WTC11 (cell line): ENCODE measurements at places on chromosomes 5 and 9.

- DNase-seq, result peak; percentile 37
Measured at GRCh38 chr9:34957492-34958410, at the start of gene PHF24. TSS of gene PHF24 (plus strand) at chr9:34958285. CDS start at chr9:34971299, 13,014 bp downstream.

- DNase-seq, result no peak
Measured at GRCh38 chr5:145668714-145669113, 166.4 kb downstream of the PRELID2 start.

GRCh38 chr5:24642022-24642421 is 2.8 kb downstream of the CDH10 start:
- no peak for DNase-seq

GRCh38 chr5:131747180-131748105 is 49.4 kb downstream of the FNIP1 start:
- DNase-seq, result no peak

DNA sequence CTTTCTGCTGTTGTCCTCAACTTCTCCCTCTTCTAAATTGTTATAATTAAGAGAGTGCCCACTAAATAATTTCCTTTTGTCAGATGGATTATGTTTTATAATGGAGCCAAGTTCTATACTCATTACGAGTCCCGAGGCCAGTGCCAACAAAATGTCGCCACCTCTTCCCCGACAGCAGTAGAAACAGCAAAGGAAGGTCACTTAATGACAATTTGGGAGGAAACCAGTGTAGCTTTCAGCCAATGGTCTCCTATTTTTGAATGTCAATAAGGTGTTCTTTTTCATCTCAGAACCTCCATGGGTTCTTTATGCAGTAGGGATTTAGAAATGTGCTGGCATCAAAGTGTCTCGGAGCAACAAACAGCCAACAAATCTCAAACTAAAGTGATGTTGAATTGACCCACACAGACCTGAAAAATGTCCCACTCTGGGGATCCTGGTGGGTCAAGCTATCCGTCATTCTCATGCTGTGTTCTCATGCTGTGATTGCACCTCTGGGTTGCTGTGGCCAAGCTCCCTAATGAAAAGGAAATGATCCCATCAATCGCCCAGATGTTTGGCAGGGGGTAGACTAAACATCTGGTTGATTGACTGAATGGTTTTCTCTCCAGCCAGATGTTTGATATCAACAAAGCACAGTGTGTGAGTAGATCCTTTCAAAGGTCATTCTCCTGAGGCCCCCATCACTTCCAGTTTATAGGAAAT is 291.9 kb downstream of the DMAC1 start:
- no peak for DNase-seq

DNA sequence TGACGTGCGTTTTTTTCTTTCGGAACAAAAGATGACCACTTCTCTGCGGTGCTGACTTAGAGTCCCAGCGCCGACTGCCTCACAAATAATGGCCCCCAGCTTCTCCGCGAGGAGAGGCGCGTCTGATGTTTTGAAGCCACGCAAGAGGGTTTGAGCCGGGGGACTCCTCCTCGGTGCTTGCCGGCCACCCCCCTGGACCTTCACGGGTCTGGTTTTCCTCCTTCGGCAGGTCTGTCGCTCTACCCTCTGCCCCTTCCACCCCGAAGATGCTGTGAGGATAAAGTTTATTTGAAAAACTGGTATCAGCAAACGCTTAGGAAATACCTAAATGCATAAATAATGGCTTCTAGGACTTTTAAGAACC is 584 bp downstream of the USP20 start:
- DNase-seq, result no peak

DNA sequence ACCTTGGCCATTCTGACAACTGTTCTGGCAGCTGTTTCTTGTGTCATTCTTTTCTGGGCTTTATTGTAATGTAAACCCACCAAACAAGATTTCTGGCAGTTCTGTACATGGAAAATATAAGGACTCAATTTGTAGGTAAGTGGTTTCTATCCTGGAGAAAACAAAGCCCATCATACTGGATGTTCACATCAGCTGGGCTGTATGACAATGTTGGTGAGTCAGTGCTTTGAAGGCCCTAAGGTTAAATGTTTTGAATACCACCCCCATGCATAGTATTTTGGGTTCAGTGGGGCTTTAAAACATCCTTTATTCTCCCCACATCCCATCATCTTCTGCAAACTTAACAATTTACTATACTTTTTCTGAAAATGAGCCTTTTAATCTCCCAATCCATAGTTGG is 52.5 kb downstream of the SH3GL2 start:
- DNase-seq, result no peak

DNA sequence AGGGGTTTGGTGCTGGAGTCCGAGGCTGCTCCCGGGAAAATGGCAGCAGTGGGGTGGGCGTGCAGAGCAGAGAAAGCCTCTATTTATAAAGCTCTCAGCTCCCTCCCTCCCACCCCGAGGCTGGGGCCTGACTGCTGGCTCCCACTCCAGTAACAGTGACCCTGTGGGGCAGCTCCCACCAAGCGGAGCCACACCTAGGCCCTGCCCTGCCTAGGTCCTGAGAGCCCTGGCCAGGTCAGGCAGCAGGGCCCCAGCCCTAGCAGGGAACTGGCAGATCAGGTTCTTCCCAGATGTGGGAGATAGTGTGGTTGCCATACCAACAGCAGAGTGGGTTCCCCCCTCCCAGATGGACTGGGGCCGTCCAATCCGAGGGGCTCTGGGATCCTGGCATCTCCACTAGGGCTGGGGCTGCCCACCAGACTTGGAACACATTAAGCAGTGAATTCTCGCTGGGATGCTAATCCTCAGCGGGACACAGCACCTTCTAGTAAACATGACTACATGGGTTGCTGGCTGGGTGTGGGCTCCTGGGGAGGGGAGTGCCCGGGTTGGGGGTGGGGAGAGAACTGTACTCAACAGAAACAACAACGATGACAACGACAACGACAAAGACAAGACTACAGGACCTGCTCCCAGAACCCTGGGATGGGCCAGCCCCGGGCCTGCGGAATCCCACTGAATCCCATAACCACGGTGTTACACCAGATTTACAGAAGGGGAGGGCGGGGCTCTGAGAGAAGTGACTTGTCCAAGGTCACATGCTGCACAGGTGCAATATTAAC is 1.5 kb downstream of the SH3GLB2 start:
- DNase-seq, result peak; percentile 61

GRCh38 chr9:131965841-131966240 is 113.8 kb downstream of the MED27 start:
- DNase-seq, result no peak

GRCh38 chr5:168261227-168261571 is 30.2 kb upstream of the WWC1 start:
- no peak for DNase-seq

DNA sequence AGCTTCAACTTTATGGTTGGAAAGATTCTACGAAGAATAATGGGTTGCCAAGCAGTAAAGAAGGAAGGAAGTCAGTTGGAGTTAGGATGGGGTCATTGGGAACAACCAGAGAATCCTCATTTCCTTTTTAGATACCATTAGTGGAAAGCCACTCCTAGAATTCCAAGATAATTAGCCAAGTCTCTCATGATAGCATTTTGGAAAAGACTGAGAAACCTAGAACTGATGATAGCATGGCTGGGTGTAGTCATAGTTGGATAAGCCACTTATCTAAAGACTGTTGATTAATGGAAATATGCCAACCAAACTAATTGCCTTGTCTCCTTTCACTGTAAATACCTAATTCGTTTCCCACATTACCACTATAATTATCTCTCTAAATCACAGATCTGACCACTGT is 377.0 kb downstream of the GLIS3 start:
- no peak for DNase-seq

- DNase-seq, result no peak
Measured at GRCh38 chr5:143436871-143437270, 33.4 kb upstream of the NR3C1 start.

- DNase-seq, result no peak
Measured at GRCh38 chr5:90878549-90879196, 320.1 kb downstream of the ADGRV1 start.

DNA sequence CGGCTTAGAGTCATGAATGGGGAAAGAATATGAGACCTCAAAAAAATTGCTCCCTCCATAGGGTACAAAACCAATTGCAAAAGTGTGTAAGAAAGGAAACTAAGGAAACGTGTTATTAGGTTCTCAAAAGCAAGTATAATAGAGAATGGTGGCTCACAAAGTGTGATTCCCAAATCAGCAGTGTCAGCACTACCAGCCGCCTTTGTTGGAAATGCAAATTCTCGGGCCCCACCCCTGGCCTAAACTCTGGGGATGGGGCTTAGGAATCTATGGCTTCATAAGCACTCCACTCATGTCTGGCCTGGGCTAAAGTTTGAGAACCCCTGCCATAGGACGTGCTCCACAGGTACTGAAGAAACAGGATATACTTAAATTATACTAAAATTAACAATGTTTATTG is 1.6 kb upstream of the CCDC69 start:
- DNase-seq, result no peak

DNA sequence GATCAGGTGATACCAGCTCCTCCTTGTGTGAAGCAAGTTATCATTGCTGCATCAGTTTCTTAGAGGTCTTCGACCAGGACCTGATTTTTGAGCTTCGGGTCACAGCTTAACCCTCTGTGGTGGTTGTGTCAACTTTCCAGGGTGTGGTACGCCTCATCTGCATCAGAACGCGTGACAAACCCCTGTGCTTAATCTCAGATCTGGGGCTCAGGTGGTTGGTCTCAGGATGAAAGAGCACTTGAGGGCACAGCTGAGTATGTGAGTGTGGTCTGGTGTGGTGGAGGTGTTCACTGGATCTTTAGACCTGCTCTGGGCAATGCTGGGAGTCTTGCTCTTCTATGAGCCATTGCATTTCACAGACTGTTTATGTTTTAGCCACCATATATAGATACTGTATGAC is 64.1 kb downstream of the OSTF1 start:
- no peak for DNase-seq

GRCh38 chr5:777756-778161 is 6.8 kb downstream of the ZDHHC11B start:
- DNase-seq, result no peak

DNA sequence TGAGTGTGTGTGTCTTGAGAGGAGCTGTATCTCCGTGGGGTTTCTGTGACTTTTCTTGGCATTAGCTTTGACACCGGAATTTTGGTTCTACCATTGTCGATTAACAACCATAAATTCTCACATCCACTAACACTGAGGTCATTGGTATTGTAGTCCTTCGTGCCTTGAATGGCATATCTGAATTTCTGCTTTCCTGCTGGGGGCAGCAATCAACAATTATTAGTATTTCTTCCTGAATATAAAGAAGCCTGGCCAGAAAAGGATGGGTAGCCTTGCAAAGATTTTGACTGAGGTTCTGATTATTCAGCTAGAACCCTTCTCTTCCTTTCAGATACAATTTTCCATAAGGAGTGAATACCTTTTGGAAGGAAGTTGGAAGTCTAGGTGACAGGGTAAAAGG is 33.5 kb upstream of the SHOC1 start:
- no peak for DNase-seq

DNA sequence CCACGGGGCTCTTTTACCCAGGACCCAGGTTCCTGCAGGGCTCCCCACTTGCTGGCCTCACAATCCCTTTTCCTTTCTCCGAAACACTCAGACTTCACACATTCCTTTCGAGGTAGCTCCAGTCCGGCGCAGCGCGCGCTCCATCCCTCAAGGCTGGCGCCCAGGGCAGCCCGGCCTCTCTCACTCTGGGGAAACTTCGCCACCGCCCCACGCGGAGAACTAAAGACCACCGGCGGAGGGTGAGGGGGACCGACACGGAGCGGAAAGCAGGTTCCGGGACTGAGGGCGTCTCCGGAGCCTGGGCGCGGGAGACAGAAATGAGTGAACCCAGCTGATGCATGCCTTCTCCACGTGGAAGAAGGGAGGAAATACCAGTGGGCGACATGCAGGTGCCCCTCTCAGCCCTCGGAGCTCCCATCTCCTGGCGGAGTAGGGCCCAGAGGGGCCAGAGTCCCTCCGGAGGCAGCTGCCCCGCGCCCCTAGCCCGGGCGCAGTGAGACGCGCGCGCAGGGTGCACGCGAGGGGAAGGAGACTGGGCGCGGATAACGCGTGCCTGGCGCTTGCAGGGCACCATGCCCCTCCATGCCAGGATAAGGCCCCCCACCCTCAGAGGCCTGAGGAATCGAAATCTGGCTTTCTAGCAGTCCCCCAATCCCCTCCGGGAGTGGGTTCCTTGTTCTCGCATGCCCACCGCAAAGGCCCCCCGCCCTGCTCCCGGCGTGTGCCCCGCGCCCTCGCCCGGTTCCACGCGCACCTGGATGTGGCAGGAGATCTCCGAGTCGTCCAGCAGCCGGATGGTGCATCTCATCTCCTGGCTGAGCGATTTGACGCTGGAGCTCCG is 650 bp downstream of the FRMD3 start:
- DNase-seq, result peak; percentile 34

- DNase-seq, result no peak
Measured at GRCh38 chr9:87973730-87974292, 522 bp downstream of the CDK20 start.

DNA sequence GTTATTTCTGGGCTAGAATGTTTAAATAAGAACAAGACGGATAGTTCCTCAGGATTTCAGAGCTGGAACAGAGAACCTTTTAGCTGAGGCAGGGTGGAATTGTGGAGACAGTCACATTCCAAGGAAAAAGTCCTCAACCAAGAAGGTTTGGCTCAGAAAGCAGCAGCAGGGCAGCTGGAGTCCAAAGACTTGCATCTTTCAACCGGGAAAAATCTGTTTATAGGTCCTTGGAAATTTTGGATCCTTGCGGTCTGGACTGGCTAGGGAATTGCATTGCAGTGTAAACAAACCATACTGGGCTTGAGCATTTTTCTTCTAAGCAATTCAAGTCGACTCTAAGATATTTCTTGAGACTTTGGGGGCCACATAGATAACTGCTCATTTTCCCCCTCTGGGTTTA is 40.8 kb upstream of the HMHB1 start:
- no peak for DNase-seq

DNA sequence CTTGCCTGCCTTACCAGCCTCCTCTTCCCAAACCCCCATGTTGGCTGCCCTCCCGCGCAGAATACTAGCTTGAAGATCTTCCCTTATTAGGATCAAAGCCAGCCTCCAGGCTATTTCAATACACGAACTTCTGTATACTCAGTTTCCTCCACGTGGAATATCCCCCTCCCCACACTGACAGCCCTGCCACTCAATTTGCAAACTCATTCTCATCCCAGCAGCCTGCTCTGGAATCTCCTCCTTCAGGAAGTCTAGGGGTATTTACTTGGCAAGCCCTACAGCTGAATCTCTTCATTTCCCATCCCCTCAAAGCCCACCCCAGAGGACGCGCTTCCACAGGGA is 157.0 kb upstream of the SMIM23 start:
- no peak for DNase-seq

- no peak for DNase-seq
Measured at GRCh38 chr9:6382681-6383080, 30.3 kb upstream of the UHRF2 start.

DNA sequence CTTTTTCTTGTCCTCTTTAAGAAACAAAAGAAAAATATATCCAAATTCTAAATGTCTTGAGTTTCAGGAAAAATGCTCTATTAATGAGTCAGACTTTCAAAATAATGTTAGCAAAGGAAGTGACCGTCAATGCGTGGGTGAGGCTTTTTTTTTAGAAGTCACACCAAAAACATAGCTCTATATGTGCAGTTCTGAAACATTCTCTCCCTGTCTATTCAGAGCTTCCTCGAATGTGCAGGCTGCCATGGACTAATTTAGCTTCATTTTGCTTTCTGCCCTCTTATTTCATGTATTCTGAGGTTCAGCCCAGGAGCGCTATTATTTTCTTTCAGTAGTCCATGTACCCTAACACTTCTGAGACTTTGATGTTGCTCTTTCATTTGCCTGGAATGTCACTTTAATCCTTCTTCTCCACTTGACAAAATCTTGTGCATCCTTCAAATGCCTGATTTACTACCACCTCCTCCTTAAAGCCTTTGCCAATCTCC is 72.5 kb upstream of the RASA1 start:
- DNase-seq, result no peak
